ENCODE measurements at places on chromosomes 12 and 14.

DNA sequence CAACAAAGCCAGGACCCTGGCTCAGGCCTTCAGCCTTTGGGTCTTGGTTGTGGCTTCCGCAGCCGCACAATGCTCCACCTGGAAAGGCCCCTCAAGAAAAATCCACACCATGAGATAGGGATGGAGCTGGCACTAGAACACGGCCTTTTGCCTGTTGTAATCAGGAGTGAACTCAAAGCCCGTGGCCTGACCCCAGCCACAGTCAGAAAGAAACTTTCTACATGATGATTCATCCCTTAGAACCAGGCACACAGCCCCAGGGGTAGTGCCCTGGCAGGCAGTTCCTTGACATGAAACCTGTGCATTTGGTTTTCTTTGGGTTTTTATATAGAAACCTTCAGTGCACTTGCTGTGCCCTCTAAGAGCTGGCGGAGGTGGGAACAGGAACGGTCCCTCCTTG is 5.1 kb downstream of the CLMN start:
- DNase-seq, result no peak

DNA sequence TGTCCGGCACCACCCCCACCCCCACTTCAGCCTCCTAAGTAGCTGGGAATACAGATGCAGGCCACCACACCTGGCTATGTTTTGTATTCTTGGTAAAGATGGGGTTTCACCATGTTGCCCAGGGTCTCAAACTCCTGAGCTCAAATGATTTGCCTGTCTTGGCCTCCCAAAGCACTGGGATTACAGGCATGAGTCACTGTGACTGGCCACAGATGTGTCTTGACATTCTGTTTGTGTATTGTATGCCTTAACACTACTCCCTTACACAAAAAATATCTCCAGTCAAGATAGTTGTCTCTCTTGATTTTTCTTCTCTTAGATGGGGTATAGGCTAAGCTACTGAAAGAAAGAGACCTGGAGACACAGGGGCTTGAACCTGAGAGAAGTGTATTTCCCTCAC is 17.6 kb downstream of the CLEC14A start:
- DNase-seq, result no peak

- DNase-seq, result peak; percentile 43
Observed at GRCh38 chr12:6230321-6231110, 30.3 kb downstream of the CD9 start.

- no peak for DNase-seq
Observed at GRCh38 chr12:102903337-102904007, 13.6 kb downstream of the PAH start.

DNA sequence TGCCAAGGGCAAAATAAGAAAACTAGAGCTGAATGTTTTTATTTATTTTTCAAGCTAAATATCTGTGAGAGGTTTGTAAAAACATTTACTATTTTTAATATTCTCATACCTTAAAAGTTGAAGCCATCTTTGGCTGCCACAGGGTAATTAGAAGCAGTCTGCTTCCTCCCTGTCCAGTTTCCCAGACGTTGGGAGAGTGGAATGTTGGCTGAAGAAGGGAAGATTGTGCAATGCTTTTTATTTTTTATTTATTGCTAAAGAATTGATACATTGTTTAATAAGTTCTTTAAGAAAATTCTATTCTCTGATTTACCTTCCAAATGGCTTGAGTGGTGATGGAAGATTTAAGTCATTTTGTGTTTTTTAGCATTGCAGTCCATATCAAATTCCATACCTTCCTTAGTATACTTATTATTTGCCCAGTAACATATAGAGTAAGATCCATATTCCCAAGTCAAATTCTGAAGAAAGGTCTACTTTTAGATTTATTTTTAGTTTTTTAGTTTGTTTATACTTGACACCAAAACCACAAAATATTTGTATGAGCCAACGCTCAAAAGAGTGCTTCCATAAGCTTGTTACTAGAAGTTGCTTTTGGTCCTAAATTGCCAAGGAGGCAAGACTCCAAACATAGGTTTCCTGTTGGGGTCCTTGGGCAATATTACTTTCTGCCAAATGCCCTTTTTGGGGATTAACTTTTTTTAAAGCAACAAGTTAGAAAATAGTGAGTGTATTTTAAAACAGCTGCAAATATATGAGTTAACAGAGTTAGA is 124.0 kb upstream of the CPM start:
- no peak for DNase-seq

GRCh38 chr14:31395572-31396205 is 24.7 kb downstream of the HEATR5A start:
- no peak for DNase-seq

Data from stimulated activated CD4-positive, alpha-beta T cell treated with anti-CD3 and anti-CD28 coated beads, TNF-alpha, amount 100 ng/mL, for 1 hour (primary cell).